ENCODE measurements at places on chromosomes 11 and 22.
A peak's percentile ranks its signal among the peaks of the same experiment; 100 is the strongest.

DNA sequence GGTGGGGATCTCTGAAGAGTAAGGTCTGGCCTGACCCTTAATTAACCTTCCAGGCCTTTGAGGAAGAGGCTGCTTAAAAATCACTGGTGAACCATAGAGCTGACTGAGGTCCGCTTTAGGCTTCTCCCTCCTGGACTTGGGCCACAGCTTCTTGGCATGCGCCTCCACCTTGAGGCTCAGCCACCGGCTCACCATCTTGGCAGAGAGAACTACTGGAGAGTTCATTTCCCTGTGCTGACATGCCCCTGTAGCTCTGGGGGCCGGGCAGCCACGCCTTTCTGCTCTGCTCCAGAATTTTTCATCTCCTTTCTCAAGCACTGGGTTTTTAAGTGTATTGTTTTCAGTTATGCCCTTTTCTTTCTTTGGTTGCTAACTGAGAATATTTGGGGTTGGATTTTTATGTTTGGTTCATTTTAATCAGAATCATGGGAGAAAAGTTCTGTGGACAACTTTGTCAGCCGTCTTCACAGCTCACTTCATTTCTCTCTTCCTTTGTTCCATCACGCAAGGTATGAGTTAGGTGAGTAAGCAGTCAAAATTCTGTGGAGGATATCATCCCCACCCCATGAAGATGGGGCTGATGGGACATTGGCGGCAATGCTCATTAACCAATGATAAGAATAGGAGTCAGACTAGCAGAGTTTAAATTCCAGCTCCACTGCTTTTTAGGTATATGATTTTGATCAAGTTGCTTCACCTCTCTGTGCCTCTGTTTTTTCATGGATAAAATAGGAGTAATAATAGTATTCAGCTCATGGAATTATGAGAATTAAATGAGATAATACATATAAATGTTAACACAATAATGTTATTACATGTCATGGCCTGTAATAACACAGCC, 103.9 kb downstream of the DBX1 start:
- peaks cover 77% of the 10 kb centered on the region for H3K36me3 ChIP-seq
- H3K27me3 ChIP-seq = no peaks in the 10 kb centered on the region
- no peak overlapping the region for H3K4me3 ChIP-seq
- H3K27ac ChIP-seq = peak overlapping the region; percentile 48

DNA sequence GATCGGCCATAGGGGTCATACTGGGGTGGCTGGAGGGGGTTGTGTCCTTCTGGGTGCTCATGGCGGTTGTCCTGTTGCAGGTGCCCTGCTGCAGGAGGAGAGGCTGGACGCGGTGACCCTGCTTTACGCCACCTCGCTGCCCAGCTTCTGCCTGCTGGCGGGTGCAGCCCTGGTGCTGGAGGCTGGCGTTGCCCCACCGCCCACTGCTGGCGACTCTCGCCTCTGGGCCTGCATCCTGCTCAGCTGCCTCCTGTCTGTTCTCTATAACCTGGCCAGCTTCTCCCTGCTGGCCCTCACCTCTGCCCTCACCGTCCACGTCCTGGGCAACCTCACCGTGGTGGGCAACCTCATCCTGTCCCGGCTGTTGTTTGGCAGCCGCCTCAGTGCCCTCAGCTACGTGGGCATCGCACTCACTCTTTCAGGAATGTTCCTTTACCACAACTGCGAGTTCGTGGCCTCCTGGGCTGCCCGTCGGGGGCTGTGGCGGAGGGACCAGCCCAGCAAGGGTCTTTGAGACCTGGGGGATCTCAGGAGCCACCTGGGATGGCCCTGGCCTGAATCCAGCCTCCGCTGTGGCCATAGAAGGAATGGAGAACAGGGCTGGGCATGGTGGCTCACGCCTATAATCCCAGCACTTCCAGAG, 11.1 kb downstream of the SLC35E4 start:
- no peak for DNase-seq
- no peaks in the 10 kb centered on the region for H3K27me3 ChIP-seq
- H3K36me3 ChIP-seq = no peaks in the 10 kb centered on the region
- no peak overlapping the region for H3K27ac ChIP-seq

GRCh38 chr11:113279591-113279990, 34.8 kb upstream of the TTC12 start:
- H3K36me3 ChIP-seq = no peaks in the 10 kb centered on the region
- no peak overlapping the region for H3K27ac ChIP-seq
- no peak for DNase-seq
- no peaks in the 10 kb centered on the region for H3K27me3 ChIP-seq
- no peak overlapping the region for H3K4me3 ChIP-seq

- DNase-seq = no peak
- no peak overlapping the region for H3K27ac ChIP-seq
- H3K36me3 ChIP-seq = no peaks in the 10 kb centered on the region
- 0 out of 2 replicates have a peak, but pooled peaks cover 4% of the 10 kb centered on the region for H3K4me1 ChIP-seq
- no peak overlapping the region for H3K4me3 ChIP-seq
Measured at GRCh38 chr11:10398525-10398924, 56.5 kb upstream of the AMPD3 start.

DNA sequence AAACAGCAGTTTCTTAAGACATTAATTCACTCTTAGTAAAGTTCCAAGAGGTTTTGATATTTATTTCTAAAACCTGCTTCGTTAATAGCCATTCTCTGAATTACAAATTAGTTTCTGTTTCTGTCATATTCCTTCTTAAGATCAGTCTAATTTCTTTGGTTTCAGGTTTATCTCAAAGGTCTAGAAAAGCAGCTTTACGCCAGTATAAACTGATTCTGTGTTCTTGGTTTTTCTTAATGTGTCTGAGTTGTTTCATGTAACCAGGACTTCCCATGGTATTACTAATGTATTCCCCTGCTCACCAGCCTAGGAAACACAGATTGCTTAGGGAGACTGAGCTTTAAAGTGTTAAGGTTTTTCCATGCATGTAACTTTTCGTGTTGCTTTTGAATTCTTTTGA, 6.8 kb upstream of the ACY3 start:
- no peak for DNase-seq
- peaks cover 30% of the 10 kb centered on the region for H3K36me3 ChIP-seq
- H3K27me3 ChIP-seq = no peaks in the 10 kb centered on the region
- H3K4me1 ChIP-seq = no peaks in the 10 kb centered on the region
- H3K27ac ChIP-seq = no peak overlapping the region

DNA sequence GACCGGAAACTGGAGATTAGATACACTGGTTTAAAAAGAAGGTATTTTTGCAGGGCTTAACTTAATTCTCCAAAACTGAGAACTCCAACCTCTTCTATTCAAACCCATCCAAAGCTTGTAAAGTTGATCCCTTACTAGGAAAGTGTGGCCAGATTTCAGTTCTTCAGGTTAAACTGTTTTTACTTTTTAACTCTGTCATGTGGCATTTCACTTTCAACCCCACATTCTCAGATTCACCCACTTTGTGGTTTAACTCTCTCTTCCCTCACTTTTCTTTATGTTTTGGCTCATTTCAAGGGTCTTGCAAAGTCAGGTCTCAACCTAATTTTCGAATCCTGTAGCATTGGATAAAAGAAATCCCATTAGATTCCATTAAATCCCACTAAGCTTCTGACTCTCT, 75.4 kb downstream of the MPPED2 start:
- no peak overlapping the region for H3K27ac ChIP-seq
- no peak for DNase-seq
- peaks cover 13% of the 10 kb centered on the region for H3K4me1 ChIP-seq
- H3K27me3 ChIP-seq = no peaks in the 10 kb centered on the region
- no peak overlapping the region for H3K4me3 ChIP-seq

DNA sequence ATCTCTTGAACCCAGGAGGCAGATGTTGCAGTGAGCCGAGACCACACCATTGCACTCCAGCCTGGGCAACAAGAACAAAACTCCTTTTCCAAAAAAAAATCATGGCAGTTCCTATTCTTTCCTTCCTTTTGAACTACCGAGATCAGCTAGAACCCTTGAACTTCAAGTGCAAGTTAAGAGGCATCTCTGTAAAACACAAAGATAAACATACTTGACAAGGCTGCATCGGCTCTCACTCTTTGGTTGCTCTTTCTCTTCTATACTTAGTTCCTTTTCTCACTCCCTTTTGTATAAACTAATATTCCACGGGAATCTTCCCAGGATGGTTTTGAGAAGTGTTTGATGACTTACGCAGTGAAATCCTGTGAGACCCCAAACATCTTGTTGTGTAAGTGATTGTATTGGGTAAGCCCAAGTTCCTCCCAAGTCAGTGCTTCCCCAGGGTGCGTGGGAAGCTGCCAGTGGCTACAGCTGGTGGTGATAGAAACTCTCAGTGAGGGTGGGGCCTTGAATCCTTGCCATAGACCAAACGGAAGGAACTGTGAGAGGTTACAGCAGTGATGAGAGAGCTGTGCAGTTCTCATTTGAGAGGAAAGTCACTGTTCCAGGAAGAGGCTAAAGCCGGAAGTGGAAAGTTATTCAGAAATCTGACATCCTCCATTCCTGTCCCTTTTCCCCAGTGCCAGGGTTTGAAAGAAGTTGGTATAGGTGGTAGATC, 24.1 kb upstream of the CDC42EP2 start:
- no peak for DNase-seq
- H3K4me1 ChIP-seq = peaks cover 5% of the 10 kb centered on the region
- H3K36me3 ChIP-seq = peaks cover 79% of the 10 kb centered on the region
- H3K27ac ChIP-seq = no peak overlapping the region

- H3K36me3 ChIP-seq = peaks cover 17% of the 10 kb centered on the region
- H3K27ac ChIP-seq = no peak overlapping the region
- H3K4me3 ChIP-seq = no peak overlapping the region
- H3K27me3 ChIP-seq = no peaks in the 10 kb centered on the region
- H3K4me1 ChIP-seq = no peaks in the 10 kb centered on the region
Measured at GRCh38 chr11:128188346-128189004, 398.9 kb downstream of the ETS1 start.

DNA sequence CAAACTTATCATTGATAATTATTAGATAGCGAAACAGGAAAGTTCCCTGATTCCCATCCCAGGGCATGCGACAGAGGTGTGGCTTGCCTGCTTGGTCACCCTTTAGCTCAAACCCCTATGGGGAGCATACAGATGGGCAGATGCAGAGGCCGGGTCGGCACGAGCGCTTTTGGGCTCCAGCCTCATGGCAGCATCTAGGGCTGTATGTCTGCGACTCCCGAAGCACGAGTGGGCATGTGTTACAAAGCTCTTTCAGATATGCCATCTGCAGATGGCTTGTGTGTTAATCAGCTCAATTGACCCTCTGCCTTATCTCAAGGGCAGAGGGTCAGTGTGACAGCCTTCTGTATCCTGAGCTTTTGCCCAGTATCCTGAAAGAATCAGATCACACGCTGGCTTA, 2069.3 kb upstream of the RAG2 start:
- no peaks in the 10 kb centered on the region for H3K27me3 ChIP-seq
- no peak for DNase-seq
- no peaks in the 10 kb centered on the region for H3K4me1 ChIP-seq
- H3K36me3 ChIP-seq = peaks cover 34% of the 10 kb centered on the region
- H3K27ac ChIP-seq = no peak overlapping the region

DNA sequence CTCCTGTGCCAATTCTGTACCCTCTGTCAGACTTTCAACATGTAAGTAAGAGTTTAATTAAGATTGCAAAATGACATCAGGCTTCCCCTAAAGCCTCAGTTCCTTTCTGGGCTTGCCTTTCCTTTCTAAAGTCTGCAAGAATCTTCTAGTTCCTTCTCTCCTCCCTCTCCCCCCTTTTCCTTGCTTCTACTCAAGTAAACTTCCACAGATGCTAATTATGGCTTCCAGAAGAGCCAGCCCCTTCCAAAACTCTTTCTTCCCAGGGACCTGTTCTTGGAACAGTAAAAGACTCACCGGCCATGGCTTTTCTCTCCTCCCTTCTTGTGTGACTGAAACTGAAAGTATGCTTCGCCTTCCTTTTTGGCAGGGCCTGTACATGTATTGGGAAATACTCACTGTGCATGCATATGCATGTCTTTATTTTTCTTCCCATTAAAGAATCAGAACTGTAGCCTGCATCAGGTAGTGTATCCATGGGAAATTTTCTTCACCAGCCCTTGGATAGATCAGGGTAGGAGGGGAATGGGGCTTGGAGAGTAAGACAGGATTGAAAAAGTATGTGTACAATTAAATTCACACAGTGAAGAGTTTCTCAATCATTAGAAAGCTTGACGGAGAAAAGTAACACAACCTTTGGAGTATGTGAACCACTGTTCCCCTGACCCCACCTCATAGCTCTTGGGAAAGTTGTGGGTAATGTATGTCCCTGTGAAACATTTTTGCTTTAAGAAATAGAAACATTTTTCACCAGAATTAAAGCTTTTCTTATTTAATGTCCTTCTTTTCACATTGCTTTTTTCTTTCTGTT, at the start of gene CASP1:
Gene CASP1, minus strand, starts transcription at position 332 of the 808 bp plus-strand sequence. Its CDS starts 31 bp downstream, at position 301.
- peaks cover 6% of the 10 kb centered on the region for H3K4me1 ChIP-seq
- no peak for DNase-seq
- H3K27ac ChIP-seq = peak within 1 kb of the TSS; percentile 6
- no peak within 1 kb of the TSS for H3K4me3 ChIP-seq

DNA sequence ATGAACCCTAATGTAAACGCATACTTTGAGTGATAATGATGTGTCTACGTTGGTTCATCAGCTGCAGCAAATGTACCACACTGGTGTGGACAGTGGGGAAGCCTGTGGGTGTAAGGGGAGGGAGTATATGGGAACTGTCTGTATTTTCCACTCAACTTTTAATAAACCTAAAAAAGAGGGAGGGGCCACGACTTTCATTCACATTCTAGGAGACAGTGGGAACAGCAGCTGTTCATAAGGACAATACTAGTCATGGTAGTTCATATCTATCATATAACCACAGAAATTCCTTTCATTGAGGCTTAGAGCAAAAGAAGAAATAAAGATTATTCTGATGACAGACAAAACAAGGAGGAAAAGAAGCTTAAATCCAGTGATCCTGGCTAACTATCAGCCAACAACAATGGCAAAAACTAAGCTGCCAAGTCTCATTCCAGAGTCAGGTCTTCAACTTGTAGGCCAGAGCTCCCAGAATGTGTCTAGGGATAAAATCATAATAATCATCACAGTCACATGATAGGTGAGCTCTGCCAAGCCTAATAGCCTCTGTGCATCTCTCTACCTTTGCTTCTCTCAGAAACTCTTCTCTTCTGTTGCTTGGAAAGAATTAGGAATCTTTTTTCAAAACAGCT, 59.4 kb upstream of the CHRM4 start:
- H3K4me3 ChIP-seq = no peak overlapping the region
- H3K27me3 ChIP-seq = no peaks in the 10 kb centered on the region
- H3K4me1 ChIP-seq = peaks cover 40% of the 10 kb centered on the region
- H3K27ac ChIP-seq = peak overlapping the region; percentile 11
- DNase-seq = no peak
- H3K36me3 ChIP-seq = peaks cover 2% of the 10 kb centered on the region
